ENCODE measurements at places on chromosomes 1 and 21. TPM values are rescaled to one million over a fixed set of nuclear protein-coding genes. Genes with fewer than 3 reads are reported as not detected.

DNA sequence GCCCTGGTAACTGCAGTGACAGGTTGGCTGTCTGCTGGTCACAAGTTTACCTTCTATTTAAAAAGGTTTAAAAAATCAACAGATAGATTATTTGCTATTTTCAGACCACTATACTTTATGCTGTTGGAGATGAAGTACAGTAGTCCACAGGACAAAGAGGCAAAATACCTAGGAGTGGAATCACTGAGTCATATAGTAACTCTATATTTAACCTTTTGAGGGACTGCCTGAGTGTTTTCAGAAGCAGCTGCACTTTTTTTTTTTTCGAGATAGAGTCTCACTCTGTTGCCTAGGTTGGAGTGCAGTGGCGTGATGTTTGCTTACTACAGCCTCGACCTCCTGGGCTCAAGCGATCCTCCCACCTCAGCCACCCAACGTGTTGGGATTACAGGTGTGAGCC lies 11.7 kb downstream of the CNIH4 start:
- H3K4me3 ChIP-seq = no peak overlapping the region
- H3K4me1 ChIP-seq = no peaks in the 10 kb centered on the region
- H3K27me3 ChIP-seq = no peaks in the 10 kb centered on the region

- DNase-seq = peak; percentile 86
- H3K27me3 ChIP-seq = no peaks in the 10 kb centered on the region
- no peak overlapping the region for H3K4me3 ChIP-seq
- no peak overlapping the region for H3K27ac ChIP-seq
Observed at GRCh38 chr1:16978567-16979474, 1.6 kb downstream of the MFAP2 start.

GRCh38 chr1:52659851-52660596 lies 27.1 kb downstream of the SHISAL2A start:
- H3K4me1 ChIP-seq = peaks cover 5% of the 10 kb centered on the region
- no peaks in the 10 kb centered on the region for H3K36me3 ChIP-seq
- H3K27ac ChIP-seq = no peak overlapping the region
- no peak for DNase-seq

- peaks cover 6% of the 10 kb centered on the region for H3K27me3 ChIP-seq
- no peaks in the 10 kb centered on the region for H3K36me3 ChIP-seq
- no peak for DNase-seq
- H3K4me3 ChIP-seq = no peak within 1 kb of the TSS
- no peak within 1 kb of the TSS for H3K27ac ChIP-seq
Observed at GRCh38 chr1:239386453-239387303, at the start of gene CHRM3. CHRM3 (plus strand) TSS chr1:239386568; CDS start chr1:239907452, 520,884 bp downstream.

DNA sequence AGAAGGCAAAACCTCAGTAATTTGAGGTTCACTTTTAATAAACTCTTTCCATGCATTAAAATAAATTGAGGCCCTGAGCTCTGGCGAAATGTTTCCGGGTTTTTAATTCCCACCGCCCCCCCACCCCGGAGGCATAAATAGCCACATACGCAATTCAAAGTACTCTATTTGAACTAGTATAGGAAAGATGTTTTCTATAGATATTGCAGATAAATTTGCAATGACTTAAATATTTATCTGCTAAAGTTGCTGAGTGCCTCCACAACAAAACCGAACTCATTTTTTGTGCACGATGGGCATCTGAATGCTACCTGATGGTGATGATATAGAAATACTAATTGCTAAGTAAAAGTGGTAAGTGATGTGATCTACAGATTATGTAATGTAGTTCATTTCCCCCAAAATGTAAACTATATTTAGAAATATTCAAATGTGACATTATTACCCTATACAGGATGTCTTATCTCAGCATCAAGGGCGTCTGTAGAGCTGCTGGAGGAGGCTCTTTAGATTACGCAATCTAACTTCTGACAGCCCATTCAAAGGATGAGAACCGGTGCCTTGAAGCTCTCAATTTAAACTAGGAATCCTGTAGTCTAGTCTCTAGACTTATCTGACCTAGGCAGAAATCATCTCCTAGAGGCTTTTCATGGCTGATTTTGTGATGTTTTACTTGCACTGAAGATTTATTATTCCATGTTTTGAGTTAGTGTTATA lies 8.5 kb downstream of the IRF2BP2 start:
- peaks cover 7% of the 10 kb centered on the region for H3K36me3 ChIP-seq
- H3K4me3 ChIP-seq = no peak overlapping the region
- H3K4me1 ChIP-seq = peaks cover 9% of the 10 kb centered on the region
- DNase-seq = peak; percentile 66
- no peak overlapping the region for H3K27ac ChIP-seq

TRNP1 gene
- polyA plus RNA-seq = 63.3 TPM

SLC22A15 gene
- not detected for polyA plus RNA-seq

All from IMR-90 (cell line).